ENCODE measurements at places on chromosomes 3 and 15.

DNA sequence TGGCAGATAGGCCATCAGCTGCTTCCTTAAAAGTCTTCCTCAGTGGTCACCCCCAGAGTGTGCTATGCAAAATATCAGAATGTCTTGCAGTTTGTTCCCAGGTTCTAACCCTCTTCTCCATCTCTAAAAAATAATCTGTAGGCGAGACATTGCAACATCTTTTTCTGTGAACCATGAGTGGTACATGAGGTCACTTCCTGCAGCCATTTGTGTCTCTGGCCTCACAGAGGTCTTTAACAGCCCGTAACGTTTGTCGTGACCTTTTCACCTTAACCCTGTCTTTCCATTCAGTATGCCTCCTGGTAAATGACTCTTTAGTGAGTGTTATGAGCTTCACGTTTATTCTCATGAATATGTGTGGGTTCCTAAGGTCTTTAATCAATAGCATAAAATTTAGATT lies 145.4 kb downstream of the KLHL25 start:
- DNase-seq: no peak

DNA sequence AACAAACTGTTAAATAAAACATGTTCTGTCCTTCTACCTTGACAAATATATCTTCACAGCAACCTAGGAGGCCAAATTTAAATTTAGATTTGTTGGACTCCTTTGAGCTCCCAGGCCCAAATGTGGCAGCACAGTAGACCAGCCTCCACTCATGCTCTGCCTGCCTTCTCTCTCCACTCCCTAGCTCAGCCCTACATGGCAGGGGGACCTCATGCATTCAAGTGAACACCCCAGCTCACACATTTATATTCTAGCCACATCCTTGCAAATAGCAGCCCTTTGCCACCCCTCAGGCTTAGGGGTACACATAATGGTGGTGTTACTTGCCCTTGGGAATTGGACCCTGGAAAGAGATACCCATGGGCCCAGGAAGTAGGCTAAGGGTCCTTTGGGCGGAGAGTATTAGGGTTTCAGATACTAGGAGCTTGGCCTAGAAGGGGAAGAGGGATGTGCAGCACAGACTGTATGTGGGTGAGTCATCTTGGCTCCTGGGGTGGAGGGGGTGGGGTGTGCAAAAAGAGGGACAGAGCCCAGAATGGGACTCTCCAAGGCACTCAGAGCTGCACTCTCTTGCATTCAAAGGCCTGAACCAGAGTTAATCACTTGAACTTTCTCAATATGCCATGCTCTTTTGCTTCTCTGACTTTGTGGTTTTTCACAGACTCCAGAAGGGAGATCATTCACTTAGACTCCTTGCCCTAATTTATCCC lies 268.4 kb upstream of the ROPN1 start:
- no peak for DNase-seq

DNA sequence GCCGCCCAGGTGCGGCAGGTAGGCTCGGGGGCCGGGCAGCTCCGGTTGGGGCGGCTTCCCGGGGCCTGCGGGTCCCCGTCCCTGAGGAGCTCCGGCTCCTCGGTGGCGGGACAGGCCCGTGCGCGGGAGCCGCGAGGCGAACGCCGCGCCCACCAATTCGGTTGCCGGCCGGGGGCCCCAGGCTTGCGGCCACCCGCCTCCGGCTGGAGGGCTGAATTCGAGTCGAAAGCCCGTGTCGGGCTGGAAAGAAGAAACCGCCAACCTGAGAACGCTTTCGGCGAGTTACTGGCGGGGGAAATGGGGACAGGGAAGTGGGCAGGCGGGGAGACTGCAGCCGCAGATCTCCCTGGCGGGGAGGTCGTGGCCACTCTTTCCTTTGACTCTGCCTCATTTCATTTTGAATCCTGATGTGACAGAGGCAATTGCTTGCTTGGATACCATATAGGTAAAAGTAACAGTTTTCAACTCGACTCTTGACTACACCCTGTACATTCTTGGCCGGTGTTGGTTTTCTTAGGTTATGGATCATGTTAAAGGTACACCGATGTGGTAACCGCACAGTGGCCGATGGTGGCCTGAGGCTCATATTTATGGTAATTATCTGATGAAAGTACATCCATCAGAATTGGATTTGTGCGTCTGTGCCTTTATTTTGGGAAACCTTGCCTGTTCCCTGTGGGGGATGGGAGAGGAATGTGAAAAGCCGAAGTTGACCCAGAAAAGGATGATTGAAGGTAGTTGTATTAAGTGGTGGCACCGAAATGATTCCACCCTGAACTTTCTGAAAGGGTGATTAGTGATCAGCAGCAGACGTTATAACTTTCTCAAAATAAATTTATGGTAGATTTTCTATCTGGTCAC lies 1.7 kb downstream of the B3GNT5 start:
- no peak for DNase-seq

- no peak for DNase-seq
Observed at GRCh38 chr3:43155464-43156121, 49.7 kb upstream of the POMGNT2 start.

GRCh38 chr3:19347671-19348070 lies 199.4 kb downstream of the KCNH8 start:
- DNase-seq: no peak

- DNase-seq: no peak
Observed at GRCh38 chr15:65028338-65028737, 1.1 kb downstream of the MTFMT start.

Data from stimulated activated CD4-positive, alpha-beta T cell treated with anti-CD3 and anti-CD28 coated beads, Interleukin-4, amount 100 ng/mL, for 48 hours (primary cell).